Bronchial epithelial cell (primary cell): ENCODE measurements at places on chromosomes 3 and 15.
A peak's percentile ranks its signal among the peaks of the same experiment; 100 is the strongest.

DNA sequence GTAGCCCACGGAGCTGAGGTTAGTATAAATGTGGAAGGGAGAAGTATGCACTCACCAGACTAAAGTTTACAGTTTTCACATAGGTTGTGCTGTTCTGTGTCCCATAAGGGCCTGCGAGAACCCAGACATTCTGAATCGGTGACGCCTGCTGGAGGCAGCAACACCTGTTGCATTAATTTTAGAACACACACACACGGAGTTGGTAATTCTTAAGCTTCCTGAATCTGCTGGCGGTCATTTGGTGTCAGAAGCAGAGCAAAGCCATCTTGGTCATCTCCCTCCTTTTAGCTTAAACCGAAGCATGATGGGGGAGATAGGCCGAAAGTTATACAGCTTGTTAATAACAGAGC lies 41.1 kb upstream of the AP3B2 start:
- peak; percentile 25 for DNase-seq

DNA sequence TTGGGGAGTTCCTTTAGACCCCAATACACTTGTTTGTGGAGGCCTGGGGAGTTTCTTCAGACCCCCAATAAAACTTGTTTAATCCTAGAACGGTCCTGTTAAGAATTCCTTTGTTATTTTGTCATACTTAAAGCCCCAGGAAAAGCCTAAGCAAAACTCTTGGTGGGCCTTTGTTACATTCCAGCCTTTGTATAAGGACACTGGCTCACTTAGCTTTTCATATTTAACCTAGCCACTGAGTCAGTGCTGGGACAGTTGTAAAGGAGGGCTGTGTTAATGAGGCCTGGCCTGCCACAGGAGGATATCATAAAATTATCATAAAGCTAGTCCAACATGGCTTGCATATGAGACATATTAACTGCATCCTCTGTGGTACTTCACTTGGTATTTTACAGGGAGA lies 760.1 kb downstream of the ZNF385D start:
- DNase-seq: no peak

DNA sequence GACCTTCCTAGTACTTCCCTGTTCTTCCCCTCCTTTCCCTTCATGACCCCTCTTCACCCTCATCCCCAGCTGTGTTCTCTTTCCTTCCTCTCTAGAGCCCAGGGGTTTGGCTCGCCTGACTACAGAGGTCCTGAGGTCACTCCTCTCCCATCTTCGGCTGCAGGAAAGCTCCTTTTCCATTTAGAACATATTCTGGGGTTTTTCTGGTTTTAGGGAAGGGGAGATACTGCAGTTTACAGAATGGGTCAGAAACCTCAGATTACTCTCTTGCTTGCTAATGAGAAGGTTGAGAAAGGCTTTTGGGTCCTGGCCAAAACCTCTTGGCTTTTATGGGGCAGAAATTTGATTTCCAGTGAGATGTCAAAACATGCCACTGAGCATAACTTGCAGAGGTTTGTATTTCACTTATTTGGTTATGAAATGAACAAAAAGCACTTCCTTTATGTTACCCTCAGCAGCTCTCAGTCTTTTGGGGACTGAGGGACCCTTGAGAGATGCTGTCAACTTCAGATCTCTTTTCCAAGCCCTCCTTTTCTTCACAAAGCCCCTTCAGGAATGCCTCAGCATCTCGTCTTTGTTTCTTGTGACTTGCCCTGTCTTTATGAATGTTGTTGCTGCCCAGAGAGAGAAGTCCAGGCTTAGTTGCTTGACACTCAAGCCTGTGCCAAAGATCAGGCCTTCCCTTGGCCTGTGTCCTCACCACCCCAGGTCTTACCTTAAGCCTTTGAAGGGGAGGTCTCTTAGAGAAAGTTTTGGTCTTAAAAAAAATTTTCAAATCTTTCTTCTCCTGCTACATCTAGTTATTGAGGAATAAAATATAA lies 121.7 kb upstream of the TPM1 start:
- peak; percentile 22 for DNase-seq

- no peak for DNase-seq
These were observed at the start of gene PROK2 for GRCh38 chr3:71784914-71785531. Gene PROK2, minus strand, starts transcription at chr3:71785148. Its CDS starts 96 bp downstream, at chr3:71785052.

DNA sequence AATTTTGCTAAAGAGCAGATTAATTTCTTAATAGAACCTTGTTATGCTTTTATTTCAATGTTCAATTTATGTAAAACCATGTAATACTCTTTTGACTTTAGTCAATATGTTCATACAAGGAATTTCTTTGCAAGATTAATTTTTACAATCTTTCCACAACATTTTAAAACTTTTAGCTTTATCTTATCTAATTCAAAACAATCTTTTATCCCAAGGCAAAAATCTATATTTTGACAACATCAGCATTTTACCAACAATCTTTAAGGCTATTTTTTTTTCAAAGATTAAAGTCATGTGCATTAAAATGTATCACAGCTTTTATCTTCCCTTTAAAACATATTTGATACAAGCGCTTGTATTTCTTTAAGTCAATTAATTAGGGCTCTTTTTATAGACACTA lies 914.7 kb downstream of the PLOD2 start:
- DNase-seq: no peak

DNA sequence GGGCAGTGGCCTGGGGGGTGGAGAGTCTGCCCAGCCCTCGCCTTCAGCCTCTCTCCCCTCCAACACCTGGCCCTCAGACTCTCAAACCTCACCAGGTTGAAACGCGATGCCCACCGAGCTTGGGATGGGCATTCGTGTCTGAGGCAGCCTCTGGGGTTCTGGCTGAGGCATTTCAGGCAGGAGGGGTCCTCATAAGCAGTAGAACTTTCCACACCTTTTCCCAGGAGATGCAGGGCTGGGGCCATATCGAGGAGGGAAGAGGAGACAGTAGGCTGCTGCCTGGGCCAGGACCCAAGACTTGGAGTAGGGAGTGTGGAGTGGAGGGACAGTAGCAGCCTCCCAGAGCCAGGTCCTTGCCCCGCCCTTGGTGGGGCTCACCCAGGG lies 24.6 kb downstream of the ACAA1 start:
- DNase-seq: no peak

GRCh38 chr3:104132566-104133403 lies 1233.9 kb upstream of the ALCAM start:
- peak; percentile 3 for DNase-seq

DNA sequence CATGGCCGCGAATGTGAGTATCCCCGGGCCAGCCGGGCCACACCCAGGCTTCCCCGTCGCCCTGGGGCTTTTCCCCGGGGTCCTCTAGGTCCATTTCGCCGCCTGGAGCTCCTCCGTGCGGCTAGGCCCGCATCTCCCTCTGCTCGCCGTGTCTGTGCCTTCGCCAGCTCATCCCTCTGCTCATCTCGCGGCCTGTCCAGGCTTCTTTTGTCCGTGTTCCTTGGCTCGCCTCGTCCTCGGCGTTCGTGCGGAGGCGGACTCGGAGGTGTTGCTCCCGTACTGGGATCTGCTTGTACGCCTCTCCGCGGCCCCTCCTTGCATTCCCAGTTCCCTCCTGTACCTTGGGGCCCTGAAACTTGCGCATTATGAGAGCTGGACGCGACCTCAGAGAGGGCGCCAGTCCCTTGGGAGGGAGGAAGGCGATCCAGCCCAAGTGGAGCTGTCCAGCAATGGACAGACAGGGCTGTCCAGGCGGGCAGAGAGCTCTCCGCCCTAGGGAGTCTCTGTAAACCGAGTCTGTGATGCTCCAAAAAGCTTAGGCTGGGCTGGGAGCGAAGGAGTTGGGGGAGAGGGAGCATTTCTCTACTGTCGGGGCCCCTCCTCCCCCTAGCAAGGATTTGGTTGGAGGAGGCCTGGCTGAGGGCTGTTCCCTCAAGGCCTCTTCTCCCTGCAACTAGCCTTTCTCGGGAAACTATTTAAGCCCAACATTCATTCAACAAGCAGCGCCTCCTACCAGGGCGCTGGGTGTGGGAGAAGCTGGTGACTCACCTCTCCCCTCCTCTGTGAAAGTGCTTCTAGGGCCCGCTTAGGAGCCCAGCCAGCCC lies 553 bp downstream of the TMEM43 start:
- peak; percentile 93 for DNase-seq

GRCh38 chr3:123533554-123534159 lies 51.2 kb downstream of the HACD2 start:
- DNase-seq: no peak
